ENCODE measurements at places on chromosomes 1 and 21.

DNA sequence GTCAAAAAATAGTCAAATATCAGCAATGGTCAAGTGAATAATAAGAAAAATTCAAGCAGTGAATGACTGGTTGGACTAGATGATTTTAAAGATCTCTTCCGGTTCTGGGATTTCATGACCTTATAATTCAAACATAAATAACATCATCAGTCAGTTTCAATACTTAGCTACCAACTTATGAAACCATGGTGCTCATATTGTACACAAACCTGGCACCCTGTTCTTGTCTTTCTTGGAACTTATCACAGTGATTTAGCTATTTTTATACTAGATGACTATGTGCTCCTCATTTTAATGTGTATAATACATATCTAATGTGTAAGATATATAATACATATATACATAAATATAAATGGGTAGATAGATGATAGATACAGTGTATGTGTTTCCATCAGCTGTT is 156.9 kb downstream of the CLEC20A start:
- no peak for DNase-seq

- no peak for DNase-seq
Measured at GRCh38 chr1:57336793-57337192, 87.1 kb downstream of the DAB1 start.

GRCh38 chr1:119226913-119227312 is 86.5 kb upstream of the WARS2 start:
- no peak for DNase-seq

DNA sequence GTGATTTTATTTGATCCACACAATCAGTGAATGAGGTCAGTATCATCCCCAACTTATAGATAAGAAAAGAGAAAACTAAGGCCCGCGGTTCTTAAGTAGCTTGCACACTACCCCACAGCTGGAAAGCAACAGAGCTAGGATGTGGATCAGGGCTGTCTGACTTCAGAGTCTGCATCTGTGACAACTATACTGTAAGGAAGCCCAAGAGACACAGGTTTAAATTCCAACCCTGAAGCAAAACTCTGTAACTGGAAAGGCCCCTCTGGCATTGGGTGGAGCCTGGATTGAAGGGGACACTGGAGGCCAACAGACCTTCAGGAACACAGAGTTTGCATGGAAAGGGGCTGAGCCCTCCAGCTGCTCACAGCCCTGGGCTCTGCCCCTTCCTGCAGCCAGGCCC is 40.2 kb downstream of the LGR6 start:
- no peak for DNase-seq

GRCh38 chr1:186915555-186915954 is 86.8 kb downstream of the PLA2G4A start:
- no peak for DNase-seq

GRCh38 chr1:33133478-33134105 is 48.3 kb downstream of the TRIM62 start:
- DNase-seq = no peak

DNA sequence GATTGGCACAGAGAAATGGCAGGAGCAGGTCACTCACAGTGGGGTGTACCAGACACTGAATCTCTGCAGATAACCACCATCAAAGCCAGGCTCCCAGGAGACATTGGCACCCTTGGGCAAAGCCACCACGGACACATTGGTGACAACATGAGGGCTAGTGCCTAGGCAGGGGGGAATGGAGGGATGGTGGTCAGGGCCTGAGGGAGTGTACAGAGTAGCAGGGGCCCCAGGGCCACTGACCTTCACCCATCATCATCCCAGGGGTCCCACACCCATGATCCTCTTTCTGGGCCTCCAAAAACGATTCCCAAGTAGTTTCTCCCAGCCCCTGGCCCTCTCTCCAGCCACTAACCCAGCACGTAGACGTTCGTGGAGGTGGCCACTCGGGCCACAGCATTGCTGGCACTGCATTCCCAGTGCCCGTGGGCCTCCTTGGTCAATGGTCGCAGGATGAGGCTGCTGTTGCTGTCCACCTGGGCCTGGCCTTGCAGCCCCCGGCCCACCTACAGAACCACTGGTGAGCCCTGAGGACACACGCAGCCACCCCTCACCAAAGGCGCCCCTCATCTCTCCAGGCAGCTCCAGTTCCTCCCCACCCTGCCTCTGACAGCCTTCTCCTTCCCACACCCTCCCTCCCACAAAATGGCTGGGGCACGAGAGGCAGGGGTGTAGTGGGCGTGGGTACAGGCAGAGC is 5.9 kb upstream of the TAGLN2 start:
- DNase-seq = no peak

Data from NCI-H1417 treated with DMSO at 0.1 percent for 48 hours (cell line).